Astrocyte of the cerebellum (primary cell): ENCODE measurements at places on chromosomes 1 and 21.

DNA sequence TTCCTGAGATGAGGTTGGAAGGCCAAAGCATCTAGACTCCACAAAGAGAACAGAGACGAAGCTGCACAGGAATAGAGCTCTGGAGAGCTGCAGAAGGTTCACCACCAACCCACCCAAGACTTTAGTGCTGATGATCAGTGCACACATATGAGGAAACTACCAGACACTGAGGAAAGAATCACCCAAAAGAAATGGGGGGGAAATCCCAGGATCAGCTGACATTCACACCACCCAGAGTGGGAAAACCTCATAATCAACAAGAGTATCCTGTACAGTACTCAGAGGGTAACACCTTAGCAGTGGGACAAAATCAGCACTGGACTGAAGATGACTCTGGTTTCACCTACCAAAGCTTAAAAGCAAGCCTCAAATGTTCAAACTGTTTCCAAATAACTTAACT is 36.4 kb downstream of the DENND1B start:
- DNase-seq: no peak

GRCh38 chr1:226064816-226065248 is 2.3 kb downstream of the H3-3A start:
- DNase-seq: no peak

DNA sequence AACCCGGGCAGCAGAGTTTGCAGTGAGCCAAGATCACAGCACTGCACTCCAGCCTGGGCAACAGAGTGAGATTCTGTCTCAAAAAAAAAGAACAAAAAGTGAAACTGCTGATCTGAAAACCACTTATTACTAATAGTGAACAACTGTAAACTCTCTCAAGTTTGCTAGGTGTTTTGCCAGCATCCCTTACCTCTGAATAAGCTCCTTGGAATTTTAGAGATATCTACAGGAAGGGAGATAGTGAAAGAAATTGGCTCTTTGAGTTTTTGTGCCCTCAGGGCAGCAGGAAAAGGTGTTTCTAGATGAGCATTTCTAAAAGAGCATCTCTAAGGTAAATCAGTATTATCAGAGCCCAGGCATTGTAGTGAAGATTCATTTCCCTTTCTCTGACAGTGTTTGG is 27.1 kb downstream of the PARK7 start:
- no peak for DNase-seq

DNA sequence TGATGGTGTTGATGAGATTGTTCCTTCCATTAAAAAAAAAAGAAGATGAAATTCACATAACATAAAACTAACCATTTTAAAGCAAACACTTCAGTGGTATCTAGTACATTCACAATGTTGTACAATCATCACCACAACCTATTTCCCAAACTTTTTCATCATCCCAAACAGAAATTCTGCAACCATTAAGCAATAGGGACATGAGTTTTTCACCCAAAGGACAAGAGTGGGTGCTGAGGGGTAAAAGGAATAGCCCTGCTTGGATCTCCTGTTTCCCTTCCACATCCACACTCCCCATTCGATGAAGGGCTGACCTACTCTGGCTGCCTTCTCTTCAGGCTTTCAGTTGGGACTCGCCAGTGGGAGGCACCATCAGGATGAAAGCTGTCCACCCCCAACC is 59.3 kb downstream of the SLC9A1 start:
- no peak for DNase-seq

DNA sequence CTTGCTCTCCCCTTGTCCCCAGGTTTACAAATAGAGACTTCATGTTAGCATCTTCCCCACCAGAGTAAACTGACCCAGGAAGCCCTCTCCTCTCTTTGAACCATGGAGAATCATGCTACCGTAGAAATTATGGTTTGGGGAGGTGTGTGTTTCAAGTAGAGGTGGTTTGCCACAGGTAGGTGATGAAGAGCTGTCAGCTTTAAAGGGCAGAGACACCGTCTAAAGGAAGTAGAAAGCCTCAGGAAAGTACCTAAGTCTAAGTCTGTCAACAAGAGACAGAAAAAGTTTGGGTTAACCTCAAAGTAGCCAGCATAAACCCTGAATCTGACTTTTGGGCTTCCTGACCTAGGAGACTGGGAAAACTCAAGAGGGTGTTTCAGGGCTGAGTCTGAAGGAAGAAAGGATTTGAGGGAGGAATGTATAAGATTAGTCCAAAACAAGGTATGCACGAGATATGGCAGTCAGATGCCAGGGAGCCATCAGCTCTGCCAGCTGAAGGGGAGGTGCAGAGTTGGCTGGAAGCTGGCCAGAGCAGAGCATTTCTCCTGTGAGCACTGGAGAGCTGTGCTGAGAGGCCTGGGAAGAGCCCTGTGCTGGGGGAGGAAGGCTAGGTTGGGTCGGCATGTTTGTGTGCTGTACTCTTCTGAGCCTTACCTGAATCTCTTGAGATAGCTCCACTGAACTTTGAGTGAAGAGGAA is 14.3 kb downstream of the ADAMTSL4 start:
- DNase-seq: no peak

- DNase-seq: no peak
Measured at GRCh38 chr1:46248122-46248920, 758 bp downstream of the RAD54L start.

GRCh38 chr1:59163268-59164092 is 133.4 kb upstream of the FGGY start:
- DNase-seq: peak; percentile 98

DNA sequence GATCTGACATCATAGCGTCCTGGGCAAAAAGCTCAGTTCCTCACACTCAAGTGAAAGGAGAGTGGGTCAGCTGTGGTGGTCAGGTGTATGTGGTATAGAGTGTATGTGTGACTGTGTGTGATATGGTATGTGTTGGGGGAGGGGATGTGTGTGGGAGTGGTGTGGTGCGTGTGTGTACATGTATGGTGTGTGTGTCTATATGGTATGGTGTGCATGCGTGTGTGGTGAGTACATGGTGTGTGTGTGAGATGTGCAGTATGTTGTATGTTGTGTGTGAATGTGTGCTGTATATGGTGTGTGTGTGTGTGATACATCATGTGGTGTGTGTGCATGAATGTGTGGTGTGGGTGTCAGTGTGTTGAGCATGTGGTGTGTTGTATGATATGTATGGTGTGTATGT is 20.9 kb downstream of the FAM3B start:
- no peak for DNase-seq

DNA sequence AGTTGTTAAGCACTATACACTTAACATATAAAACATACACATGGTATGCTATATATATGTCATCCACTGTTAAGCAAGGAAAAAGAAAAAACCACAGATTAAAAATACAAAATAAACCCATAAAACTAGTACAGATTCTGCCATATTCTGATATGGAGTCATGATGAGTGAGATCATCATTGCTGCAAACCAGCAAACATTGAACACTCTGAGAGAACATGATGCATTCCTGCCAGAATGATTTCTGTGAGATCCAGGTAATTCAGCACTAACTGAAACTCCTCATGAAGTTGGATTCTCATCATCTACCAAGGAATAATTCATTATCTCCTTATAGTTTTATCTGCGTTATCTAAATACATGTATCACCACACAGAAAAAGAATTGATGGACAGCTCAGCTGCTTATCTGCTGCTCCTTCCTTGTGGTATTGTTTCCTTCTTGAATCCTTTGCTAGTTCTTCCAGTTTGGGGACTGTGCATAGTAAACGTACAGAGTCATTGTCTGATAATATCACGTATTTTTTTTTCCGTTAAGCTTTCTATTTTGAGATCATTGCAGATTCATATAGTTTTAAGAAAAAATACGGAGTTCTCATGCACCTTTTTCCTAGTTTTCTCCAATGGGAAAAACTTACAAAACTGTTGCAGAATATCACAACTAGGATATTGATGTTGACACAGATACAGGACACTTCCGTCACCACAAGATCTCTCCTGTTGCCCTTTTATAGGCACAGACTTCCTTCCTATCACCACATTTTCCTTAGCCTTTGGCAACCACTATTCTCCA is 9.3 kb downstream of the RAB4A start:
- DNase-seq: no peak

GRCh38 chr1:48773133-48773532 is 3.6 kb downstream of the BEND5 start:
- no peak for DNase-seq

- no peak for DNase-seq
Measured at GRCh38 chr21:42785666-42786427, 93.5 kb downstream of the WDR4 start.

GRCh38 chr1:61142726-61143500 is 60.6 kb downstream of the NFIA start:
- no peak for DNase-seq

- no peak for DNase-seq
Measured at GRCh38 chr1:214557952-214558735, 6.7 kb upstream of the PTPN14 start.

DNA sequence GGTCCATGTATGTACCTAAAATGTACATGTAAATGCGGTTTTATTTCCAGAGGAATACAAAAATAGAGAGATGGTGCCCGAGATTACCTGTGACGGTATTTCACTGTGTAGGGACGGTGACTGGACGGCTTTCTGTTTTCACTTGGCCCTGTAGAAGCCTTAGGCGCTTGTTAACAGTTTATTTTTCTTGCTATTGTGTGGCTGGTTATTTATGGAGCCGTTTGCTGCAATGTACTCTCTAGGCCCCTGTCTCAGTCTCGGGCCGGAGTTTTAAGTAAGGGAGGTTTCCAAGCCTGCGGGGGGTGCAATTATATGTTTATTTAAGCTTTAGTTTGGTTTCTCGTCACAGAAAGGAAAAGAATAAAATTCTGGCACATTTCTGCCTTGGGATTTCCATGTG is 413 bp downstream of the EFCAB7 start:
- peak; percentile 2 for DNase-seq

DNA sequence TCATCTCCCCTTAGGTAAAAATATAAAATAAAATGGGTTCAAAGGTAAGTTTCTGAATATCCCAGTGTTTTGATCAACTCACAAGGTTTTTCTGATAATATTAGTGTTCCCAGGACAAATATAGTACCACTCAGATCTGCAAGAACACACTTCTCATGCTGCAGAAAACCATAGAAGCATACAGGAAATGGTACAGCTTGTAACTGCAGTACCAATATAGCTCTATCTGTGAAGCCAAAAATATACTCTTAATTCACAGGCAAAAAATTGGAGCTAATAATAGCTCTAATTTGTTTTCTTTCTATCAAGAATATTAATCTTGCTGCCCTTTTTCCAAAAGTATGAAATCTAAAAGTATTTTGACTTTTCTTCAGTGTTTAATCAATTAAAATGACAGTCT is 13.2 kb downstream of the VPS45 start:
- no peak for DNase-seq

GRCh38 chr1:97396463-97396862 is 524.4 kb downstream of the DPYD start:
- no peak for DNase-seq

DNA sequence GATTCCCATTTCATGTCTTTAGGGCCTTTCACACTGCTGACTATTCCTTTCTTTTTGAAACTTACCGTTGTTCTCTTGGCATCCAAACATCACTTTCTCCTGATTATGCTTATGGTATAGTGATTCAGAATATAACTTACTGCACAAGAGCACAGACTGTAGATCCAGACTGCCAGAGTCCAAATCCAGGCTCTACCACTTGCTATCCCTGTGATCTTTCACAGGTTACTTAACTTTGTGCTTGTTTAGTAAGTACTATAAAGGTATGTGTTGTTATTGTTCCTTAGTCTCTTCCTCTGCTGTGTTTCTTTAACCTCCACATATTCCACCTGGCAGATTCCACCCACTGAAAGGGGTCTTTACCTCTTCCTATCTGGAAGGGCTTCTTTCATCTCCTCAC is 8.4 kb downstream of the SCMH1 start:
- DNase-seq: no peak

- DNase-seq: no peak
Measured at GRCh38 chr21:36047139-36047538, 13.2 kb downstream of the SETD4 start.
